ENCODE measurements at places on chromosomes 2 and 18. TPM values are rescaled to one million over a fixed set of nuclear protein-coding genes. Genes with fewer than 3 reads are reported as not detected.
A peak's percentile ranks its signal among the peaks of the same experiment; 100 is the strongest.

MC2R gene
- not detected for total RNA-seq

CRYBA2 gene
- total RNA-seq: not detected

GRCh38 chr2:121033461-121033996, 251.5 kb downstream of the TFCP2L1 start:
- no peaks in the 10 kb centered on the region for H3K36me3 ChIP-seq
- peaks cover 3% of the 10 kb centered on the region for H3K27me3 ChIP-seq
- H3K4me3 ChIP-seq: no peak overlapping the region
- DNase-seq: peak; percentile 27

TRABD2A gene
- 30.2 TPM for total RNA-seq

- peak; percentile 65 for DNase-seq
- H3K27me3 ChIP-seq: no peaks in the 10 kb centered on the region
- H3K27ac ChIP-seq: no peak overlapping the region
Measured at GRCh38 chr18:49071317-49071716, 120.6 kb upstream of the SMAD7 start.

- H3K36me3 ChIP-seq: peaks cover 74% of the 10 kb centered on the region
- H3K4me1 ChIP-seq: peaks cover 7% of the 10 kb centered on the region
- no peak overlapping the region for H3K27ac ChIP-seq
- no peak overlapping the region for H3K4me3 ChIP-seq
- no peaks in the 10 kb centered on the region for H3K27me3 ChIP-seq
Measured at GRCh38 chr2:178428396-178428806, 22.6 kb downstream of the PRKRA start.

DNA sequence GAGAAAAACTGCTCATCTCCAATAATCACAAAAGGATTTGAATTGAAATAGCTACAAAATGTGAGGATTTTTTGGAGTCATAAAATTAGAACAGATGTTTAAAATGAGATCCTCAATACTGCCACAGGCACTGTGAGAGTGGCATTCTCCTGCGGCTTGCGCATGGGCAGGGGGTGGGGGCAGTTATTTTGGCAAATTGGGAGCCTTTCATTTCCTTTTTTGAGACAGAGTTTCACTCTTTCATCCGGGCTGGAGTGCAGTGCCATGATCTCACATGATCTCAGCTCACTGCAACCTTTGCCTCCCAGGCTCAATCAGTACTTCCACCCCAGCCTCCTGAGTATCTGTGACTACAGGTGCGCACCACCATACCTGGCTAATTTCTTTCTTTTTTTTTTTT, 42.4 kb downstream of the POMC start:
- DNase-seq: no peak
- H3K27me3 ChIP-seq: peaks cover 21% of the 10 kb centered on the region
- no peak overlapping the region for H3K4me3 ChIP-seq
- no peak overlapping the region for H3K27ac ChIP-seq
- peaks cover 4% of the 10 kb centered on the region for H3K4me1 ChIP-seq

DNA sequence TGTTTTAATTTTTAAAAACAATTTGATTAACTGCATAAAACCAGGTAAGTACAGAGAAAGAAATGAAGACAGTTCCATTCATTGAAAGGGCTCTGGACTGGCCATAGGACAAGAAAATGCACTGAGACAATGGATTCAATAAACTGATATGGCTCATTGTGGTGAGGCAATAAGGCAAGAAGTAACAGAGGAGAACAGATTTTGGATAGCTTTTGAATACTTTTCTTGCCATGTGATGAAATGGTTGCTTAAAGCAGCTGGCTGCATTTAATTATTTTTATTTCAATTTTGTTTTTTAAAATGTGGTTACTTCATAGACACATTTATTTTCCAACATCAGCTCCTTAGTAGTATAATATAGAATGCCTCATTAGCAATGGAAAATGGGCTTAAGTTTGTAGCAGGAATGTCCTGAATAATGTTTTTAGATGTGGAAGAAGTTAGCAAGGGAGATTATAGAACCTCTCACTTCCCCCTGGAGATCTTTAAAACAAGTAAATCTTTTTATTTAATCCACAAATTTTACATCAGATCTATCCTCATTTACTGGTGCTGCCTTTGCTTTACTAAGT, 646.9 kb upstream of the ZEB2 start:
- no peaks in the 10 kb centered on the region for H3K27me3 ChIP-seq
- no peak overlapping the region for H3K27ac ChIP-seq
- DNase-seq: no peak
- no peaks in the 10 kb centered on the region for H3K36me3 ChIP-seq

DNA sequence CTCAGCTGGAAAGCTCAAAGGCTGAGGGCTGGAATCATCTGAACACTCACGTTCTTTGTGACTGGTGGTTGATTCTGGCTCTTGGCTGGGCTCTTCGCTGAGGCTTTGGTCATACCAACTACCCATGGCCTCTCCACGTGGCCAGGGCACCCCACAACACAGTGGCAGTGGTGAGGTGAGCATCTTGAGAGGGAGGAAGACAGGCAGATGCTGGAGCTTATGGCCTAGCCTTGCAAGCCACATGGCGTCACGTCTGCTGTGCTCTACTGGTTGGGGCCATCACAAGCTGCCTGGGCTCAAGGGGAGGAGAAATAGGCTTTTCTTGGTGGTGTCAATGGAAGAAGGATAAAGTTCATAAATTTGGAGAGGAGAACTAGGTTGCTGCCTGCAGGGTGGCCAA, 19.6 kb downstream of the LPIN1 start:
- no peaks in the 10 kb centered on the region for H3K27me3 ChIP-seq
- no peak for DNase-seq
- H3K4me3 ChIP-seq: no peak overlapping the region
- peaks cover 28% of the 10 kb centered on the region for H3K4me1 ChIP-seq
- H3K36me3 ChIP-seq: peaks cover 54% of the 10 kb centered on the region
- no peak overlapping the region for H3K27ac ChIP-seq

NMUR1 gene
- 3.6 TPM for total RNA-seq

TEKT4 gene
- not detected for total RNA-seq

All from activated CD8-positive, alpha-beta memory T cell treated with anti-CD3 and anti-CD28 coated beads, Interleukin-2, amount 10 ng/mL, durations not matched to agents 7 days and 5 days (primary cell).